ENCODE measurements at places on chromosomes 2 and 18. TPM values are rescaled to one million over a fixed set of nuclear protein-coding genes. Genes with fewer than 3 reads are reported as not detected.

GRCh38 chr18:45481821-45482220, 133.5 kb upstream of the SLC14A2 start:
- H3K27me3 ChIP-seq: peaks cover 11% of the 10 kb centered on the region
- H3K4me1 ChIP-seq: no peaks in the 10 kb centered on the region
- no peak overlapping the region for H3K27ac ChIP-seq

GRCh38 chr2:44836174-44836573, 105.3 kb upstream of the SIX3 start:
- no peak overlapping the region for H3K4me3 ChIP-seq
- peaks cover 12% of the 10 kb centered on the region for H3K27me3 ChIP-seq
- H3K27ac ChIP-seq: peak overlapping the region; percentile 67
- H3K4me1 ChIP-seq: peaks cover 31% of the 10 kb centered on the region
- DNase-seq: peak; percentile 87

DNA sequence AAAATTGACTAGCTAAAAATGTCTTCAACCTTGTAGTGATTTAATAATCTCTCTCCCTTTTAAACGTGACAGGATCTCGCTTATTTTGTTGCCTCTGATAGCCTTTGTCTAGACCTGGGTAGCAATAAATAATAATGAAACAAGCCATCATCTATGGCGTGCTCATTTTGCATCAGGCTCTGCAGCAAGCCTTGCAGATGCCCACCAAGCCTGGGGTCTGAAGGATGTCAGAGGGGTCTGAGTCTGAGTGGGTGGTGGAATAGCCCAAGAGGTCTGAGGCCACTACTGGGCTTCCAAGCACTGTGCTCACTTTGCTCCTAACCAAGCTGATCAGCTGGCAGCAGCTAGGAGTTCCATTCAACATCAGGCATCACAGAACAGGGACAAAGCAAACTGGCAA, 109.4 kb downstream of the GYPC start:
- no peaks in the 10 kb centered on the region for H3K27me3 ChIP-seq
- no peak overlapping the region for H3K27ac ChIP-seq
- H3K4me3 ChIP-seq: no peak overlapping the region
- H3K36me3 ChIP-seq: no peaks in the 10 kb centered on the region
- H3K4me1 ChIP-seq: peaks cover 56% of the 10 kb centered on the region

Gene TIGD1
- total RNA-seq: 7.6 TPM

Gene ARHGAP28
- total RNA-seq: not detected

GRCh38 chr2:163681745-163682144, 54.1 kb downstream of the FIGN start:
- no peaks in the 10 kb centered on the region for H3K36me3 ChIP-seq
- no peak overlapping the region for H3K27ac ChIP-seq
- no peak for DNase-seq
- no peaks in the 10 kb centered on the region for H3K4me1 ChIP-seq
- no peaks in the 10 kb centered on the region for H3K27me3 ChIP-seq

GRCh38 chr2:39094717-39095363, 26.0 kb downstream of the SOS1 start:
- H3K4me3 ChIP-seq: no peak overlapping the region
- no peak for DNase-seq

DNA sequence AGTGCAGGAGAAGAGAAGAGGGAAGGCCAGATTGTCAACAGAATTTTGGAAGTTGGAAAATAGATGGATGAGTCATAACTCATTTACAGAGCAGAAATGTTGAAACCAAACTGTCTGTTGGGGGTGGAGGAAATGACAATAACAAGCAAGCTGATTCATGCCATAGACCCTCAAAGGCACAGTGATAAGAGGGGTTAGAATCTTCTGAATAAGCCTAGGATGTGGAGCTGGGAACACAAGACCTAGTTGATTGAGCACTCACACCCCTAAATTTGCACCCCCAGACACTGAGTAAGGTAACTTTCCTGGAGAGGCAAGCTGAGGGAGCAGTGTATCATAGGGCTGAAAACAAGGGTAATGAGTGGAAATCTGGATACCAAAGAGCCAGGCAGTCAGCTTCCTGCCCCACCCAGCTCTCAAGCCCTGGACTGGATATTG, 141.4 kb downstream of the SCG2 start:
- no peaks in the 10 kb centered on the region for H3K36me3 ChIP-seq
- no peaks in the 10 kb centered on the region for H3K27me3 ChIP-seq
- H3K4me3 ChIP-seq: no peak overlapping the region
- H3K4me1 ChIP-seq: no peaks in the 10 kb centered on the region
- H3K27ac ChIP-seq: no peak overlapping the region

GRCh38 chr2:182866461-182867406, at the start of gene FRZB:
FRZB (minus strand) TSS chr2:182866637; CDS start chr2:182866552, 85 bp downstream.
- no peak within 1 kb of the TSS for H3K27ac ChIP-seq
- peaks cover 15% of the 10 kb centered on the region for H3K4me1 ChIP-seq
- H3K36me3 ChIP-seq: no peaks in the 10 kb centered on the region
- DNase-seq: peak; percentile 25
